SK-MEL-5 (cell line): ENCODE measurements at places on chromosomes 4 and X.

GRCh38 chr4:6324461-6324998 is 54.9 kb downstream of the WFS1 start:
- no peak for DNase-seq

GRCh38 chrX:23317799-23318724 is 16.6 kb upstream of the PTCHD1 start:
- peak; percentile 25 for DNase-seq

- no peak for DNase-seq
These were observed 65.4 kb downstream of the ANK2 start for GRCh38 chr4:113114884-113115283.

GRCh38 chr4:158996669-158997074 is 106.2 kb upstream of the RAPGEF2 start:
- DNase-seq = peak; percentile 60
